Fibroblast of skin of right biceps (primary cell): ENCODE measurements at places on chromosomes 2 and 18.

- DNase-seq, result no peak
Measured at GRCh38 chr2:104915107-104915793, 61.3 kb downstream of the POU3F3 start.

GRCh38 chr2:55490554-55490953, 29.0 kb upstream of the CFAP36 start:
- peak; percentile 76 for DNase-seq

- DNase-seq, result no peak
Measured at GRCh38 chr18:13696961-13697360, 29.4 kb downstream of the FAM210A start.

DNA sequence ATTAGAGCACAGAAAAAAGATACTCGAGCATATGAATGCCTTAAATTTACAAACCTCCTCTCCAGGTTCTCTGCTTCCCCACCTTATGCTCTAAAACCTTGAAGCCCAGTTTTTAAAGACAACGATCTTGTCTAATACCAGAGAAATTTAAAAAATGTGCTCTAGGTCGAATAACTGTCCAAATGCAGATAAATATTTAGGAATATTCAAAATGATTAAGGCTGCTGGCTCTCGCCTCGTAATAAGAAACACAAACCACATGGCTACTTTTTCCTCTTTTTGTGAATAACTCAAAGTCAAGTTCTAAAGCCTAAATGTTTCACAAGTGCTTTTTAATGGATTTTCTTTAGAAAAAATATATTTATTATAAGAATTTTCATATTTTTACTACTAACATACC, 101.3 kb downstream of the SATB2 start:
- DNase-seq, result no peak
